SK-N-DZ (cell line): ENCODE measurements at places on chromosomes 16 and 17.

GRCh38 chr16:57004387-57005250, 15.3 kb downstream of the NLRC5 start:
- DNase-seq, result no peak

DNA sequence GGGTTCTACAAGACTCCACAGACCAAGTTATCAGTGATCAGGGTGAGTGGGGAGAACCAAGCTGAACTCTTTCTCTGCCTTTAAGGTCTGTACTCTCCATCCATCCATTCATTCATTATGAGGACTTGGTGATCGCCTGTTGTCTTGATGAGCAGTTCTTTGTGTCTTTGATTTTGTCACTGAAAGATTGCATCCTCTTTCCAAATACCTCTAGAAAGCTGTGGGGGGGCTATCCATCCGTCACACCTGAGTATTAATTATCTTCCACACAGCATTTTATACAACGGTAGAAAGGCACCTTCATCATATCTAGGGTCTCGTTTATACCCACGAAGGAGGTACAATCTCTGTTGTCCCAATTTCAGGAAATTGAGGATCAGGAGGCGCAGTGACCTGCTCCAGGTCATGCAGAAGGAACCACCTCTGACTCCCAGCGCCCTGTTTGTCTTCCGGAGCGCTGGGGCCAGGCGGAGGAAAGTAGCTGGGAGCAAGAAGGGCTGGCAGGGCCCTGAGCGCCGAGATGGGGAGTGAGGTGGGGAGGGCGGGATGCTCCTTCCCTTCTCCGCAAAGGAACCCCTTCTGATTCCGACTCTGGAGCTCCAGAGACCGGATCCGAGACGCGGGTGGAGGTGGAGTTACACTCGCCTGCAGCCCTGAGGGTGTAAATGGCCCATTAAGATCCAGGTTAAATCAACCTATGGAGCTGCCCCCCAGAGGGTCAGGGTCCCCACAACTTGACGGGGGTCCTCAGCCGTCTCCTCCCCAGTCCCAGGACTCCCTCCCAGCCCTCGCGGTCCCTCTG, 605 bp upstream of the ABAT start:
- DNase-seq, result no peak

GRCh38 chr17:60391471-60392041, 377 bp downstream of the USP32 start:
- DNase-seq, result no peak

- DNase-seq, result peak; percentile 98
Measured at GRCh38 chr16:2497116-2497630, 16.6 kb upstream of the ATP6V0C start.

GRCh38 chr16:84739349-84740124, 39.7 kb downstream of the USP10 start:
- no peak for DNase-seq

DNA sequence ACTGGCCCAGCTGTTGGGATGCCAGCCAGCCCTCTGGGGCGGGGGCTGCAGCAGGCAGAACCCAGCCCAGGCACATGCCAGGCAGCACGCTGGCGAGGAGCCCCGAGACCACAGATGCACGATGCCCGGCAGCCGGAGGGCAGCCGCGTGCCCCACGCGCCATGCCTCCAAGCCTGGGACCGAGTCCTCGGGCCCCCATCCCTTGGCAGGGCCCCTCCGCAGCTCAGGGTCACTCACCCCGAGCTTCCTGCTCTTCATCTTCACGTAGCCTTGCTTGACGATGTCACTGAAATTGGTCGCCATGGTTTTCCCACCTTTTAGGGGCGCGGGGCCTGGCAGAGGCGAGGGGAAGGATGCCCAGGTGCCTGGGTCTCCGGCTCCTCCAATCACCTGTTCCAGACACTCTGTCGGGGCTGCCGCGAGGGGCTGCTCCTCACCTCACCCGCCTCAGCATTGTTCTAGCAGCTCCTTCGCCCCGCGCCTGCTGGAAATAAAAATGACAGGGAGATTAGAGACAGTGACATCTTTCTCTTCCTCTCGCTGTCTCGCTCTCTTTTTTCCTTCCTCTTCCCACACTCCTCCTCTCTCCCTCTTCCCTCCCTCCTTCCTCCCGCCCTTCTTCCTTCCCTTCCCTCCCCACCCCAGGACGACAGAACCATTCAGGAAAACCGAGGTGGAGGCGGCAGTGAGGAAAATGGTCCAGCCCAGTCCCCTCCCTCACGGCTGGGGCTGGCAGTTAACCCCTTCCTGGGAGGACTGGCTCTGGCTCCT, 6.9 kb downstream of the DOK4 start:
- DNase-seq, result peak; percentile 82

GRCh38 chr17:34287875-34288274, 2.3 kb downstream of the CCL11 start:
- no peak for DNase-seq

GRCh38 chr16:83959656-83960434, 6.8 kb downstream of the OSGIN1 start:
- no peak for DNase-seq

- DNase-seq, result no peak
Measured at GRCh38 chr16:85010446-85010930, 847 bp downstream of the ZDHHC7 start.

DNA sequence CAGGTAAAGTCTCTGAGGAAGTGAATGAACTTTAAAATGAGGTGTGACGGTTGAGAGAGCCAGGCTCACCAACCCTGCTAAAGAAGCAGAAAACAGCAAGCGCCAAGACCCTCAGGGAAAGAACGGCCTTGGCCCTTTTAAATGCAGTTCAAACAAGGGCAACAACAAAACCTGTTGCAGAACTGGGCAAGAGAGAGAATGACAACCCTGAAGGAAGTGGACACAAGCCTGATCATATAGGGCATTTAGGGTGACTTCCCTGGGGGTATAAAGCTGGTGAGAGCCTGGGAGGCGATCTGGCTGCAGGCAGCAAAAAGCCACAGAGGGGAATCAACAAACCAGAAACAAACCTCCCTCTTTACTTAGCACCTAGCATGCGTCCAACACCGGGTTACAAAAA, 1.0 kb downstream of the CPPED1 start:
- DNase-seq, result no peak

- DNase-seq, result peak; percentile 79
Measured at GRCh38 chr16:57576429-57576870, 34.0 kb downstream of the ADGRG5 start.

DNA sequence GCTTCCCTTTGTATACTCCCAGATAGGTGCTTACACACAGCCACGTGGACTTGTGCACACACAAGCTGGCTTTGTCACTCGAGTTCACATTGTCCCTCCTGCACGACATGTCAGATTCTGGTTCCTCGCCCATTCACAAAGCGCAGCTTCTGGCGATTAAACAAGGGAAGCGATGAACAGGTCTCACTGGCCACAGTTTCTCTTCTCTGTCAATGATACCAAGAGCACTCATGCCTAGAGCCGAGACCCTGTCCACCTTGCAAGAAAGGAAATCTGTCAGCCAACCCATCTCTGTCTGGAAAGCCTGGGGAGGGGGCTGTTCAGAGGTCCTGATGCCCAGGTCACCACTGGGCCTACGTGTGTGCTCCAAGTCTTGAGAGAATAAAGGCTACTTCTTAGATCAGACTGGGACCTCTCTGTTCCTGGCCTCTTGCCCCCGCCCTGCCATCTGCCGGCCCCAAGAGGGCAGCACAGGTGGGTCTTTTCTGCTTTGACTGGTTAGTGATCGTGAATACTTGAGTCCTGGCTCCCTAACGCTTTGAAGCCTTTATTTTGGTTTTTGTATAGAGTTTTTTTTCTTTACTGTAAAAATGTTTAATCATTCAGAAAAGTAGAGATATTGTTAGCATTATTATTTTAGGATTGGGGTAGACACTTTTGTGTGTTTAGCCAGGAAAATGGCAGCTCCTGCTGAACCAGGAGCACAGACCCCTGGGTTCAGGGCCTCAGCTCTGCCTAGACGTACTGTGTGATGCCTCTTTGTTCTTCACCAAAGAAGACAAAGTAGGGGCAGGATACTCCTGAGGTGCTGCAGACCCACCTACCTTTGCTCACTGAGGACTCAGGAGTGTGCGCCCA, 104.7 kb downstream of the MRM1 start:
- DNase-seq, result peak; percentile 79

DNA sequence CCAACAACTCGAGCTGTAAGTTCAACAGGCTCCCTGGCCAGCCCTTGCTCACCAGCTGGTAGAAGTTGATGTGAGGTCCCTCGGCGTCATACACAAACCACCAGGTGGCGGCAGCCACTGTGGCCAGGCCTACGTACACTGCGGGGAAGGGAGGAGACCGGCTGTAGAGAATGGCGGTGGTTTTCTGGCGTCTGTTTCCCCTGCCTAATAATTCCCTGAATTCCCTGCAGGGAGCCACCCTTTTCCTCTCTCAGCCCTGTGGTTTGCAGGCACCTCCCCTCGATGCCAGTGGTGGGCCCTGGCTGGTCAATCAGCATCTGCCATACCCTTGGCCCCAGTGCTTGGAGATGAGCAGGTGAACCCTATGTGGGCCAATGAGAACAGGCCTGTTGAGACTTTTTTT, 18.9 kb upstream of the P2RX1 start:
- DNase-seq, result peak; percentile 80

DNA sequence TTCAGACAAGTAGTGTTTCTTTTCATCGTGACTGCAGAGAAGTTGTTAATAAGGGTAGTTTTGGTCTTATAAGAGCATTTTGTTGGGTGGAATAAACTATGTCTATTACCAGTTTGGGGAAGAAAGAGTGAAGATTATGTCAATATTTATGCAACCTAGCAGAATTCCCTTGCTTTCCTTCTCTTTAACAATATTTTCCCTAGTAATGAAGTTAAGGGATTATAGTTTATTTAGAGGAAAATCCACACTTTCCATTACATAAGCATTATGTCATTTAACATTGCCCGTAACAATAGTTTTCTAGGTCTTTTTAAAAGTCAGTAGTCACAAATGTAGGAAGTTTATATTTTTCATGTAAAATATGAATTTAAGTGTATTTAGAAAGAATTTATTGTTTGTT, 2.5 kb upstream of the MAF start:
- DNase-seq, result no peak

DNA sequence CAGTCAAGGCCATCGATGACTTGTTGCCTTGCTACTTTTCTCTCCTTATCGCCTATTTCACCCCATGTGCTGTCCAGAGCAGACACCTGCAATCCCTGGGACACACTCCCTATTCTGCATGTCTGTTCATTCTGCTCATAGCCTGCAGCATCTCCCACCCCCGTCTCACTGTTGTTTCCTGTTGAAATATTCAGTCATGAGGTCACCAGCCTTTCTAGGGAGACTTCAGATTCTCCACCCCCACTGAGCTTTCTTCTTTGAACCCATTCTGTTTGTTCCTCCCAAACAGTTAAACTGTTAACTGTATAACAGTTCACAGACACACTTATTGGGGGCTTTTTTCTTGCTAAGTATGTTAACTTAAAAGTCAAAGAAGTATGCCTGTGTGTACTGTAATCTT, 94.4 kb downstream of the AATF start:
- DNase-seq, result no peak

- no peak for DNase-seq
Measured at GRCh38 chr17:72852277-72852938, 240.1 kb downstream of the SLC39A11 start.

GRCh38 chr16:3282103-3282729, 1.1 kb upstream of the ZNF263 start:
- peak; percentile 88 for DNase-seq

- DNase-seq, result no peak
Measured at GRCh38 chr17:82497483-82498405, 21.8 kb upstream of the FOXK2 start.

- no peak for DNase-seq
Measured at GRCh38 chr17:43026595-43026994, 1.6 kb downstream of the RND2 start.

DNA sequence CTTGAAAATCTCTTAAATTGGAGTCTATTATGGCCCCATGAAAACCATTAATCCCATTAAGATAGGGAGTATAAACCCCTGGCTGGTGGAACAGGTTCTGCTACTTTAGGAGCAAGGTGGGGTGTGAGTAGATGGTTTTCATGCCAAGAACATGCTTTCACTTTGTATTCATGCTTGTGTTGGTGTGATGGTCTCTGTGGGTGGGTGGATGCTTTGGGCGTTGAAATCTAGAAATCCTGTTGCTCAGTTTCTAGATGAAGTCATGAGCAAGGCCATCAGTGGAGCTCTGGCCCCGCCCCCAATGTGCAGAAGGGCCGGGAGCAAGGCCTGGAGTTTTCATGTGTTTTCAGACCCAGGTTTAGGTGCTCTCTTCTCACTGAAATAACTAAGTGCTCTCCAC, 20.1 kb downstream of the PLD6 start:
- no peak for DNase-seq

GRCh38 chr16:61858988-61859387, 177.2 kb downstream of the CDH8 start:
- no peak for DNase-seq

GRCh38 chr16:46739934-46740333, 8.2 kb downstream of the MYLK3 start:
- no peak for DNase-seq

- peak; percentile 76 for DNase-seq
Measured at GRCh38 chr17:11178581-11178980, 62.4 kb upstream of the SHISA6 start.

- DNase-seq, result no peak
Measured at GRCh38 chr17:76468634-76469010, 1.2 kb downstream of the AANAT start.

- DNase-seq, result no peak
Measured at GRCh38 chr16:59339871-59340270, 605.8 kb upstream of the GOT2 start.

GRCh38 chr17:51500454-51500853, 240.1 kb downstream of the UTP18 start:
- DNase-seq, result no peak

- DNase-seq, result no peak
Measured at GRCh38 chr17:75403131-75403530, 2.3 kb downstream of the GRB2 start.

DNA sequence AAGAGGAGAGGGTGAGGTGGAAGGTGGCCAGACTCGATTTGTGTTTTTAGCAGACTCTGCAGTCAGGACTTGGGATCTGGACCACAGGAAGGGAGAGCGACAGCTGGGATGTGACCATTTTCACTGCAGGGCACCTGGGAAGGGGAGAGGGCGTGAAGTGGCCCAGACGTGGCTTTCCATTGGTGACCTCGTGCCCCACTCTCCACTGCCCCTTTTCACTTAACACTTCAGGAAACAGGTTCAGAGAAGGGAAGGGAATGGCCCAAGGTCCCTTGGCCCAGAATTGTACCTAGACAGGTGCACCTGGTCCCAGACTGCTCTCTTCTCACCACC, 22.9 kb upstream of the MPRIP start:
- no peak for DNase-seq

- no peak for DNase-seq
Measured at GRCh38 chr17:73157521-73157890, 7.3 kb upstream of the SSTR2 start.
